ENCODE measurements at places on chromosomes 7 and 10. TPM values are rescaled to one million over a fixed set of nuclear protein-coding genes. Genes with fewer than 3 reads are reported as not detected.

- DNase-seq = peak; percentile 64
Measured at GRCh38 chr7:29563590-29564495, at the start of gene PRR15. TSS of gene PRR15 (plus strand) at chr7:29563835. CDS start at chr7:29566330, 2,495 bp downstream.

GRCh38 chr7:157271315-157271990 lies 65.4 kb upstream of the DNAJB6 start:
- DNase-seq = no peak

DNA sequence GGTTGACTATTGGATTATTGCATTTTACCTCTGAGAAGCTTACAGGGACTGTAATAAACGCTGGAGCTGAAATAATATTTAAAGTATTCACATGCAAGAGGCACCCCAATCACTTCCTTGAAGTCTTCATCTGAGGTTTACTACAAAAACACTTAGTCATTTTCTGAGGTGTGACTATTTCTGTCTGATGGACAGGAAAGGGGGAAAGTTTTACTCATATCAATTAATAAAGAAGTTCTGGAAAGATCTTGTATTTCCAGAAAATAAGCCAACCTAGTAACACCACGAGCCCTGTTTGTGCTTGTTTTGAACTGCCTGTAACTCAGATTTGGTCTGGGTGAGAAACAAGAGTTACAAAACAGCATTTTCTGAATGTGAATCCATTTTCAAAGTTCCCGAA lies 63.9 kb upstream of the PRKCQ start:
- no peak for DNase-seq

ANXA7 gene
- polyA plus RNA-seq = 59.4 TPM

Measured in HepG2 (cell line).